Endodermal cell (in vitro differentiated cells): ENCODE measurements at places on chromosomes 7 and 10. TPM values are rescaled to one million over a fixed set of nuclear protein-coding genes. Genes with fewer than 3 reads are reported as not detected.
A peak's percentile ranks its signal among the peaks of the same experiment; 100 is the strongest.

- H3K4me1 ChIP-seq: no peaks in the 10 kb centered on the region
- H3K27me3 ChIP-seq: no peaks in the 10 kb centered on the region
- no peaks in the 10 kb centered on the region for H3K36me3 ChIP-seq
- no peak overlapping the region for H3K27ac ChIP-seq
- no peak overlapping the region for H3K4me3 ChIP-seq
- no peak for DNase-seq
These were observed 11.6 kb upstream of the CAMK1D start for GRCh38 chr10:12337453-12338372.

- no peak for DNase-seq
- no peak overlapping the region for H3K27ac ChIP-seq
- H3K4me3 ChIP-seq: peak overlapping the region; percentile 84
- no peaks in the 10 kb centered on the region for H3K27me3 ChIP-seq
- peaks cover 16% of the 10 kb centered on the region for H3K36me3 ChIP-seq
- H3K4me1 ChIP-seq: no peaks in the 10 kb centered on the region
These were observed 1.9 kb downstream of the MRPS33 start for GRCh38 chr7:141012696-141013344.

GRCh38 chr10:71767420-71768035 is 5.8 kb downstream of the VSIR start:
- DNase-seq: no peak
- H3K36me3 ChIP-seq: no peaks in the 10 kb centered on the region
- H3K4me3 ChIP-seq: no peak overlapping the region
- H3K27ac ChIP-seq: peak overlapping the region; percentile 41

ABCA13 gene
- total RNA-seq: 0.04 TPM in 1 of 3 replicates, not detected in the others

POP7 gene
- total RNA-seq: 21.6 to 59.2 TPM (median 55.1 TPM) in 3 replicates
